ENCODE measurements at places on chromosomes 1 and 21.

DNA sequence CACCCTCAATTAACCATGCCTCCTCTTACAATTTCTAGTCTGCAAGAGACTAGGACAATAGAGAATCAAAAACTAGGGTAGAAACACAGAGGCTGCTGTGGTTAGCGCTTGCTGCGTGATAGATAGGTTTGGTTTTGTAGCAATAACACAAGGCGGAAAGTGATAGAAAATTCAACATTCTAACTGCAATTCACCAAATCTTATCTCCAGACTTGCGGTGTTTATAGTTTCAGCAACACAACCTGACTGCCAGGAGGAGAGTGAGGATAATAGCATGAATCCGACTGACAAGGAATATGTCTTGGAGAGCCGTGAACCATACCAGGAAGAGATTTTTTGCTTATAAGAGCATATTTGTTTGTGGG, 30.7 kb upstream of the IFNAR2 start:
- no peak for DNase-seq

DNA sequence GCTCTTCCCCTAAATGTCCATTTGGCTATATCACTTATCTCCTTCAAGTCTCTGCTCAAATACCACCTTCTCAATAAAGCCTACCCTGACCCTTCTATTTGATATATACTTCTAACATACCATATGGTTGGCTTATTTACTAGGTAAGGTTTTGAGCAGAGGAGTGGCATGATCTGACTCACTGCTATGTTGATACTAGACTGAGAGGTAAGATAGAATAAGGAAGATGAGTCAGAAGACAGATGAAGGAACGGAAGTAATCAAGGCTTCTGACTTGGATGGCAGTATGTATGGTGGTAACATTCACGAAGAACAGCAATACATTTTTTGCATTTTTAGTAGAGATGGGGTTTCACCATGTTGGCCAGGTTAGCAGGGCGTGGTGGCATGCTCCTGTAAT, 4.8 kb upstream of the HRNR start:
- no peak for DNase-seq

- no peak for DNase-seq
Measured at GRCh38 chr1:110722807-110723206, 48.1 kb upstream of the KCNA3 start.

DNA sequence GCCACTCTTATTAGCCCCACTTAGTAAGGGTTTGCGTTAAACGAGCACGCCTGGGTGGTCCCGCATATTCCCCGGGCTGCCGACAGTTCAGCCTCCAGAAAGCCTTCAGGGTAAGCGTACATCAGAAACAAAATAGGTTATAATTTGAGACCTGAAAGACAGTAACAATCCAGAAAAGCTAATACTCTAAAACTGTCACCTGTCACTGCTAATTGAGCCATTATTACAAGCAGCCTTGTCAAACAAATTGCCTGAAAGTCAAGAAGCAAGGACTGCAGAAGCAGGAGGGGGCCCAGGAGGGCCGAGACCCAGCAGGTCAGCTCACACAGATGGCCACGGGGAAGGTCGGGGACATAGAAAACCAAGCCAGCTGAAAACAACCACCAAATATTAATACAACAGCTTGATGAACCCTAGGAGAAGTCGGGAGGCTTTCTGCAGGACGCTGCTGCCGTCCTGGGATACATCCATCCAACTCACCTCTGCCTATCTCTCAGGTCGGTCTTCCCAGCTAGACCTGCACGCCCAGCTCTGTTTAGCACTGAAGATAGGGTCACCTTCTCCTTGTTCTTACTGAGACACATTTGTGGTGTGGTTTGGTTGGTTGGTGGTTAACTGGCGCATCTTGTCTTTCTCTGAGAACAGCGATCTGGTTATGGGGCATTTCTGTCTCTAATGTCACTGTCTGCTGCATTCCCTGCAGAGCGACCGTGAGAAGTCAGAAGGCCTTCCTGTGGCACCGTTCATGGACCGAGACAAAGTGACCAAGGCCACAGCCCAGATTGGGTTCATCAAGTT, 110.8 kb downstream of the WDR4 start:
- DNase-seq = no peak

DNA sequence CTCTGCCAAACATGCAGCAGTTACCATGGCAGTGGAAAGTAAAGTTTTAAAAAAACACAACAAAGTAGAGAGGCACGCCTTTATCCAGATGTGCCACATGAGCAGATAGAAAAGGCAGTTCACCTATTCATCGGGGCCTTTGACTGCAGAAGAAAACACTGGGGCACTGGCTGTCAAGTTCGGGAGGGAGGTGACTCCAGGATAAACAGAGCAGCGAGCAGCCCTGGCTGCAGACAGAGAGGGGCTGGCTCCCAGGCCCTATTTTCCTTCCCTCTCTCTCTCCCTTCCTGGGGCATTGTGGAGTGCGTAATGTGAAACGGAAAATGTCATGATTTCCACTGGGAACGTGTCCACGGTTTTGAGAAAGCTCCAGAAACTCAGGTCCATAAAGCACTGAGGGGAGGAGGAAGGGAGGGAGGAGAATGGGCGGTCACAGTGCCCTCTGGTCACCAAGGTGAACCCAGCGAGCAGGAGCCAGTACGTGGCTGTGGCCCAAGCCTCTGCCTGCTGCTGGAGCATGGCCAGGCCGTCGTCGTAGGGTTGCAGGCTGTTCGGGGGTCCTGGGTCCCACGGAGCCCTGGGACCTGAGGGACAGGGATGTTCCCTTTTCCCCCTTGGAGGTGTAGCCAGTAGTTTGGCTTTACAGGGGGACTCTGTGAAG, 114.7 kb upstream of the IRF2BP2 start:
- no peak for DNase-seq

GRCh38 chr1:76300556-76300955, 226.0 kb downstream of the ST6GALNAC3 start:
- no peak for DNase-seq

DNA sequence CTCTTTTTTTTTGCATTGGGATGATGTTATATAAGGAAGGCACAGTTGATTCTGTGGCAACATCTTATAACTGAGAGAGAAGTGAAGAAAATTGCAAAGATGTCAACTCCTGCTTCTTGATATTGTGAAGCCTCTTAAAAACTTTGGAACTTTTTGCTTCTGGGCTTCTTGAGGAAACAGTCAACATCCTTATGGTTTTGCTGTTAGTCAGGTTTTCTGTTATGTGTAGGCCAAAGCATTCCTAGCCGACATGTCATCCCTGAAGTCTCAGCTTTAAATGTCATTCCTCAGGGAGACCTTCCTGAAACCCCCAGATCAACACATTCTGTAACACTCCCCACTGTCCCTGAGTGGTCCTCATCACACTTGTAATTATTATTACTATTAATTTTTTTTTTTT, 12.6 kb downstream of the FALEC start:
- no peak for DNase-seq

- no peak for DNase-seq
Measured at GRCh38 chr21:34513129-34513675, 1.2 kb upstream of the KCNE1 start.

DNA sequence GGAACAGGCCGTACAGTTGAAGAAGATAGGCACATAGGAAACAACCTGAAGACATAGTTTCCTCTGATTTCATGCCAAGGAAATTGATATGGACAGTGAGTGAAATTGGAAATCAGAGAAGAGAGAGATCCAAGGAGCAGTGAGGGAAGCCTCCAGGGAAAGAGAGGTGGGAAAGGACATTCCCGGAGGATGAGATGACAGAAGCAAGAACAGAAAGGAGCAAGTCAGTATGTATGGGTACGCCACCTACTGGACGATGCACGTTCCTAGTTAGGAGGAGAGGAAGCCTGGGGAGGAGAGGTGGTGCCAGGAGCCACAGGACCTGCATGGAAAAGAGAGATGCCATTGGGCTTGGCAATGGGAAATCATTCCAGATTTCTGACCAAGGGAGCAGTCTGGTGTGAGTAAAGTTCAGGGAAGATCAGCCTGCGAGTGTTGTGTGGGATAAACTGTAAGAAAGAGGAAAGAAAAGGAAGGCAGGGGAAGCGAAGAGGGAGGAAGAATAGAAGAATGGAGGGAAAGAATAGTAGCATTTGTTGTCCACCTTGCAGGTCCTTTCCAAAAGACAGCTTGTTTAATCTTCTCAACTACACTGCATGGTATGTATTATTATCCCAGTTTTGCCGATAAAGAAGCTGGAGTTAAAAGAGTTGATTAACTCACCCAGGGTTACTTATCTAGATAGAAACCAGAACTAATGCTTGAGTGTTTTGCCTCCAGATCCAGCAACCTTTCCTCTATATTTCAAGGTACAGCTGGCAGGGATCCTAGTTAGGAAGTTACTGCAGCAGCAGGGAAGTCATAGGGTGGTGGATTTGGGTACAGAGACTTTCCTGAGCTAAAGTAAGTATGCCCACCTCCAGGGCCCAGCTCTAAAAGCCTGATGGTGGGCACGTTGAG, 27.4 kb downstream of the C1orf116 start:
- DNase-seq = no peak

DNA sequence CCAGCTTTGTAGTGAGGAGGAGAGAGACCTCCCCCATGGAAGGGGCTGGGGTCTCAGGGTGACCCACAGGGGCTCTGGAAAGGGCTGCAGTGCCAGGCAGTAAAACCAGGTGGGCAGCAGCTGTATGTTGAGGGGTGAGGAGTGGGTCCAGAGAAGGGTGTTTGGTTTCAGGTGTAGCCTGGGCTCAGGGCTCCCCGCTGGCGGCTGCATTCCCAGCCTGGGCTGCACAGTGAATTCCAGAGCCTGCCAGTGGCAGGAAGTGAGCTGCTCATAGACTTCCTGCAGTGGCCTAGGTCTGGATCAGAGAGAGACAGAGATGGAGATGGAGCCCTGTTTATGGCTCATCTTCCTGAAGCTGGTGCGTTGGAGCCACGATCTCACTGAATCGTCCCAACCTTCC, 356.4 kb downstream of the PTPRU start:
- no peak for DNase-seq

- no peak for DNase-seq
Measured at GRCh38 chr1:245124644-245125043, 30.1 kb upstream of the KIF26B start.

DNA sequence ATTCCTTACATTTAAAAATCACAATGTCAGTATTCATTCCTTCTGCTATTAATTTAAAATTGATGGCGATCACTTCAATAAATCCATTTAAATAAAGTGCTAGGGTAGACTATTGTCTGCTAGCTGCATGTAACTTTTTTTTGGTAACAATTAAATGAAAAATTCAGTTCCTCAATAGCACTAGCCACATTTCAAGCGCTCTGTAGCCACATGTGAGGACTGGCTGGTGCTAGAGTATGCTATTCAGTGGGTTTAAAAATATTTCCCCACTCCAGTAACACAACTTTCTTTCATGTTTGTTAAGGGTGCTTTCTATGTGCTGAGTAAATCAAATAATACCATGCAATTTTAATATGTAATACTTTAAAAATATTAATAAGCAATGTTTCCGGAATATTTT, 108.2 kb downstream of the LTN1 start:
- DNase-seq = no peak

- DNase-seq = no peak
Measured at GRCh38 chr1:220363196-220363837, 91.1 kb upstream of the RAB3GAP2 start.

DNA sequence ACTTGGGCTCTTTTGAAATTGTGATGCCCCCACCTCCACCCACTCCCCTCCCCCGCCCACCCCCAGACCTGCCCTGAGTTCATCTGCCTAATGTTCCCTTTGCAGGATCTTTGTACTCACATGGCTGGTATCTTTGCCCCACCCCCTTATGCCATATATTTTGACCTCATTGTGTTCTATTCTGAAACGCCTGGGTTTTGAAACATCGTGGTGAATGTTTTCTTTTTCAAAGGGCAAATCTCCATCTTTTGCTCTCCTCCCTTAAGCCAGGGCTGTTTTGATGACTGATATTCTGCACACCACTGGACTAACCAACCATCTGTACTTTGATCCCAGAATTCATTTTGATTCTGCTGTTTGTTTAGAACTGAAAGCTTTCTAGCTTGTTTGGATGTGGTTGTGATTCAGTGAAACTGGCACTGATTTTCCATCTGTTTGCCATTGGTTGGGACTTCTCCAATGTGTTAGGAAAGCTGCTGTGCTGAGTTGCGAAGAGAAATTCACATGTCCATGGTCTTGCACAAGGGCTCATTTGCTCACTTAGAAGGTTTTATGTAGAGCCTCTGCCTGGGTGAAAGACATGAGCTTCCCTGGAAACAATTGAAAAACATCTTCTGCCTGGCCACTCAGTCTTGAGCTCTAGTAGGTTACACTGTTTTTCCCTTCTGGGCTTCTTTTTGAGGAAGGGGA, 16.5 kb downstream of the SMAP2 start:
- DNase-seq = no peak

GRCh38 chr21:45922648-45923047, 58.9 kb upstream of the COL6A1 start:
- no peak for DNase-seq

DNA sequence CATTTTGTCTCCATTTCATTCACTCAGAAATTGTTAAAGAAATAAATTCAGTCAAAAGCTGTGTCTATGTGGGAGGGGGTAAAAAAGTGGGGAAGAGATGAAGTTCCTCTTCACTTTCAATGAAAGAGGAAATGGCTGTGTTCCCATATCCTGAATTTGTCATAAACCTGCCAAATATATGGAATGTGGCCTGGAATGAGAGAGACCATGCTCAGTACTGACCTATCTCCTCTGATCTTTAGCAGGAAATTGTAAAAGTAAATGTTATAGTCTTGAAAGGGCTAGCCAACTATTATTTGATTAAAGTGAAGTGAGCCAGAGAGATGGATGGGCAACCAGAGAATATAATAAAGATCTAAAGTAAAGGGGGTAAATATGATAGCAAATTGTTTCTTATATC, 130.3 kb upstream of the C21orf91 start:
- no peak for DNase-seq

DNA sequence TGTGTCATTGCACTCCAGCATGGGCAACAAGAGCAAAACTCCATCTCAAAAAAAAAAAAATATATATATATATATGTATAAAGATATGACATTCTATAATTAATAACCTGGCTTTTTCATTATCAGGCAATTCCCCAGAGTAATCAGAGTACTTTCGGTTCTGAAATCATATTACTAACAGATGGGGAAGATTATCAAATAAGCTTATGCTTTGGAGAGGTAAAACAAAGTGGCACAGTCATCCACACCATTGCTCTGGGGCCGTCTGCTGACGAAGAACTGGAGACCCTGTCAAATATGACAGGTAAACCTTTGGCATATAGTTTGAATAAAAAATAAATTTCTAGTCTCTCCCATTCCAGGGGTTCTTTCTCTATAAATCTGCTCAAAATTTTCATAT, 58.5 kb upstream of the SH3GLB1 start:
- DNase-seq = no peak

DNA sequence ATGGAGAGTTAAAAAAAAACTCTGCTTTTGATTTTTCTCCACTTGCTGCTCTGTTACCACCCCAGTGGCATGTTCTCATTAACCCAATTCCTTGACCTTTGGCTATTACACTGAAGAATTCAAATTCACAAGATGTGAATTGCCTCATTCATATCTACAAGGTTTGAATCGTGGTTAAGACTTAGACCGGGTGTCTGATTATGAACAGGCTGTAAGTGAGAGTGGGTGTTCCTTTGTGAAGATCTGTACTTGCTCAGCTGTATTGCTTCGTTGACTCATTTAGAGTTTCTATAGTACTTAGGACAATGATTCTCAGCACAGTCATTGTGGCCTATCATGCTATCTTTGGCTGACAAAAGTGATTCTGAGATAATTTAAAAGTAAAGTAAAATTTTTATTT, 36.4 kb downstream of the DNM3 start:
- no peak for DNase-seq

GRCh38 chr1:155645034-155645598, 35.1 kb downstream of the MSTO1 start:
- DNase-seq = no peak
